ENCODE measurements at places on chromosomes 11 and 22.

- DNase-seq: peak; percentile 46
Observed at GRCh38 chr22:37999640-38000272, 15.4 kb upstream of the SOX10 start.

- DNase-seq: no peak
Observed at GRCh38 chr11:16160146-16160545, 196.2 kb downstream of the SOX6 start.

DNA sequence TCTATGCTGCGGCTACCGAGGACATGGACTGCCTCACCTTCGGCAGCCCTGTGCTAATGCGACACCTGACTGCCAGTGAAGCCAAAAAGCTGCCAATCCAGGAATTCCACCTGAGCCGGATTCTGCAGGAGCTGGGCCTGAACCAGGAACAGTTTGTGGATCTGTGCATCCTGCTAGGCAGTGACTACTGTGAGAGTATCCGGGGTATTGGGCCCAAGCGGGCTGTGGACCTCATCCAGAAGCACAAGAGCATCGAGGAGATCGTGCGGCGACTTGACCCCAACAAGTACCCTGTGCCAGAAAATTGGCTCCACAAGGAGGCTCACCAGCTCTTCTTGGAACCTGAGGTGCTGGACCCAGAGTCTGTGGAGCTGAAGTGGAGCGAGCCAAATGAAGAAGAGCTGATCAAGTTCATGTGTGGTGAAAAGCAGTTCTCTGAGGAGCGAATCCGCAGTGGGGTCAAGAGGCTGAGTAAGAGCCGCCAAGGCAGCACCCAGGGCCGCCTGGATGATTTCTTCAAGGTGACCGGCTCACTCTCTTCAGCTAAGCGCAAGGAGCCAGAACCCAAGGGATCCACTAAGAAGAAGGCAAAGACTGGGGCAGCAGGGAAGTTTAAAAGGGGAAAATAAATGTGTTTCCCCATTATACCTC is 3.3 kb downstream of the FEN1 start:
- no peak for DNase-seq

- DNase-seq: no peak
Observed at GRCh38 chr11:58771458-58771855, 39.7 kb upstream of the GLYAT start.

GRCh38 chr22:46766611-46767010 is 4.2 kb downstream of the TBC1D22A start:
- no peak for DNase-seq
